ENCODE measurements at places on chromosomes 1 and 21.
A peak's percentile ranks its signal among the peaks of the same experiment; 100 is the strongest.

DNA sequence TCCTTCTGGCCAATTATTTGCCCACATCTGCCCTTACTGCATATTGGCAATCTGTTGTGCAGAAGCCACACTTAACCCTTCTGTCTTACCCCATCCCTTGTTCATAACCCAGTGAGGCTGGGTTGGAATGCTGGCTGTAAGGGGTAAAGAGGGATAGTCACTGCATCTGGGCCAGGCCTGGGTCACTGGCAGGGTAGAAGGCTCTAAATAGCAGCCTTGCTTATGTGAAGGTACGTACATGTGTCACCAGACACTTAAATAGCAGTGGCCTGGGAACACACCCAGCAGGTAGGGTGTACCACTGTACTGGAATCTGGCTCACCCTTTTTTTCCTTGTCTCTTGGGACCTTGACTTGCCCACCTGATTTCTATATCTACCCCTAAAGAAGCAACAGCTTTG is 9.9 kb upstream of the TARS2 start:
- H3K4me3 ChIP-seq, result no peak overlapping the region
- peaks cover 12% of the 10 kb centered on the region for H3K36me3 ChIP-seq
- no peak for DNase-seq
- H3K4me1 ChIP-seq, result no peaks in the 10 kb centered on the region

DNA sequence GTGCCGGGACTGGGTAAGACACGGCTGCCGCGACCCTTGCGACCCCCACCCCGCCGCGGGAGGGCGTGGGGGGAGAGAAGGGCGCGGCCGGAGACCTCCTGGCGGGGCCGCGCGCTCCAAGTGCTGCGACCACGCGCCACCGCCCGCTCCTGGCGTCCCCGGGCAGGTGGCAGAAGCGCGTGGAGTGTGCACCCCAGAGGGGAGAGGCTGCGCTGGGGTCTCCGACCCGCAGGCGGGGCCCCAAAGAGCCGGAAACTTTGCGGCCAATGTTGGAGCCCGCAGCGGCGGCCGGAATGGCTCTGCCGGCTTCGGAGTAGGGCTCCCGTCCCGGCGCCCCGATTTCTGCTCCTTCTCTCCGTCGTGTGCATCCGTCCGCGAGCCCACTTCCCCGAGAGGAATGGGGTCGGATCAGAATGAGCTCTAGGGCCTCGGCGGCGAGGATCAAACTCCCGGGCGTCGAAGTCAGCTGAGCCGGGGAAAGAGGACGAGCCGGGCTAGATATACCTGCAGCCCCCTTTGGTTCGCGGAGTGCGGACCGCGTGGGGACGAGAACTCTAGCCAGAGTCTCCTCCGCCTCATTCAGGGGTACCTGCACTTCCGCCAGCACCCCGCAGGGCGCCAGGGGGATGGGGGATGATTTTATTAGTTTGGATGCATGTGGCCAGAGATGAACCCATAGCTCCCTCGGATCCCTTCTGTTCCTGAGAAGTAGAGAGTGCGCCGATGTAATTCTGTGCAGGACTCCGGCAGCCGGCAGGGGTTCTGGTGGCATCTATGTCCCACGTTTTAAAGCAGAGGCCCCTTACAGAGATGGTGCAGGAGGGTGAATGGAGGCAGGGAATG is 751 bp downstream of the STUM start:
- no peaks in the 10 kb centered on the region for H3K36me3 ChIP-seq
- H3K27ac ChIP-seq, result no peak overlapping the region
- H3K27me3 ChIP-seq, result peaks cover 11% of the 10 kb centered on the region
- H3K4me3 ChIP-seq, result peak overlapping the region; percentile 56

DNA sequence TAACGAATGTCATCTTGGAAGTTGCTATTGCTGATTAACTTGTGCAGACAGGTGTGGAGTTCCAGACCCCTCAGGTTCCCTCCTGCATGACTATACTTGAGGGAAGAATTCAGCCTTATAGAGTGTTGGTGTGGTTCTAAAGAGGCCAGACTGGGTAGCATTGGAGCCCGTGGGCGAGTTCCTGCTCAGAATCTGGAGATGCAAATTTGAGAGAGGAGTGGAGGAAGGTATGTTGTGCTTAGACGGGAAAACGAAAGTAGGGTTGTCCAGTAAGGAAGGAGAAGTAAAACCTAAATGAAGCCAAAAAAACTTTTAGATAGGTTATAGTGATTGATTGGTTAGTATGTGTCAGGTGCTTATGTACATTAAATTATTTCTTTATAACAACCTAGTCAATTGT is 79.2 kb downstream of the ZNF326 start:
- no peak overlapping the region for H3K27ac ChIP-seq
- no peaks in the 10 kb centered on the region for H3K36me3 ChIP-seq
- H3K27me3 ChIP-seq, result no peaks in the 10 kb centered on the region
- H3K4me3 ChIP-seq, result no peak overlapping the region
- peaks cover 3% of the 10 kb centered on the region for H3K4me1 ChIP-seq

- H3K36me3 ChIP-seq, result peaks cover 2% of the 10 kb centered on the region
- peak; percentile 57 for DNase-seq
- peaks cover 78% of the 10 kb centered on the region for H3K4me1 ChIP-seq
- no peaks in the 10 kb centered on the region for H3K27me3 ChIP-seq
- no peak overlapping the region for H3K27ac ChIP-seq
Measured at GRCh38 chr1:202162047-202162417, 1.6 kb upstream of the PTPN7 start.

DNA sequence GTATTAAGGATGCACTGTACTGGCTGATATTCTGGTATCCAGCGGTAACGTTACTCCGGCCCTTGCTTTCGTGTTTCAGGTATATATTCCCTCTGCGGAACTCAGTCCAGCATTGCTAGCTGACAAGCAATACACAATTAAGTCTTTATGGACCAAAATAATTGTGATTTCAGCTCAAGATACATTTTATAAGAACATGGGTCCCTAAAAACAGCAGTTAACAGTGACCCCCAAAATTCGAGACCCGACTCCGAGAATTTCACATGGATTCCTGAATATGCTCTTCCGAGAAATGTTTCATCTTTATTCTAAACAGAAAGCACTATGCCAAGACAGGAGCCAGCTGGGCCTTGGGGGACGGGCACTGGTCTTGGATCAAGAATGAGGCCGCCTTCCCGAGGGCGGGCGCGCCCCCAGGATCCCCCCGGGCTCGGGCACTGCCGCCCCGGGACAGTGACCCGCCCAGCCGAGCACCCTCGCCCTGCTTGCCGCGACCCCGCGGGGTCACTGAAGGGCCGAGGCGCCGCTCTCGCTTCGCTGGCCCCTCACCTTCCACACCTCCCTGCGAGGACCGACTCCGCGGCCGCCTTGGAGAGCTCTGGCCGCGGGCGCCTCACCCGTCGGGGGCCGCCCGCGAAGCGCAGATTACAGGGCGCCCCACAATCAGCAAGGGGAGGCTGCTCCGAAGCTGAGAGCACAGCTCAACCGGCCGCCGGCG is 610 bp downstream of the SCYL3 start:
- no peak for DNase-seq
- no peaks in the 10 kb centered on the region for H3K27me3 ChIP-seq
- H3K36me3 ChIP-seq, result no peaks in the 10 kb centered on the region

- H3K36me3 ChIP-seq, result no peaks in the 10 kb centered on the region
- no peak overlapping the region for H3K4me3 ChIP-seq
- H3K4me1 ChIP-seq, result no peaks in the 10 kb centered on the region
- peaks cover 3% of the 10 kb centered on the region for H3K27me3 ChIP-seq
- H3K27ac ChIP-seq, result no peak overlapping the region
Measured at GRCh38 chr1:175792136-175792535, 48.7 kb upstream of the TNR start.

Data from B cell (primary cell).